NCI-H526 treated with DMSO at 0.1 percent for 48 hours (cell line): ENCODE measurements at places on chromosomes 1 and 21.

DNA sequence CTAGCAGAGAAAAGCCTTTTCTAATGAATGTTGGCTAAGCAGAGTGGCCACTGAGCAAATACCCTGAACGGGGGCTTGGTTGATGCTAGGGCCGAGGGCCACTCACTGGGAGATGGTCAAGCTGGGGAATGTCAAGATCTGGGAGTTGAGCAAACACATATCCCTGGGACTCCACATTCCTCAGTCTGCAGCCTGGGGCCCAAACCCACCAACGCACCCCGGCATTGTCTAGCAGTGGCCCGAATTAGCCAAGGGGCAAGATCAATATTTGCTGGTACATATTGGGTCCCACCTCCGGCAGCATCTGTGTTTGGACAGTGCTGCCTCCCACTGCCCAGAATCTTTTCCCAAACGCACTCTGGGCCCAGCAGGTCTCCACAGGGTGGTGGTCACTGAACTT lies 144.1 kb downstream of the TRABD2B start:
- no peak for DNase-seq

GRCh38 chr1:94093396-94093795 lies 27.6 kb downstream of the ABCA4 start:
- DNase-seq, result no peak

DNA sequence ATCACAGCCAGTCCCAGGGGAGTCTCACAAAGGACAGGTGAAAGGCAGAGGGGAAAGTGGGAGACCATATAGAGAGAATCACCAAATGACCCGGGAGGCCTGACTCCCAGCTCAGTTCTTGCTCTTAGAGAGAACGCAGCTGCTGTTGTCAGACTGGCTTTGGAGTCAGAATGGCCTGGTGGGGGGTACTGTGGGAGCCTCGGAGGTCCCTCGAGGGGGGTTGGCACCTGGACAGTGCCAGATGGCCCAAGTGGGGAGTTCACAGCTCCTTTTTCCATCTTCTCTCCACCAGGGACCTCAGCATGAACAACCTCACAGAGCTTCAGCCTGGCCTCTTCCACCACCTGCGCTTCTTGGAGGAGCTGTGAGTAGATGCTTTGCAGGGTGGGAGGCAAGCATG lies 31.5 kb downstream of the LGR6 start:
- no peak for DNase-seq

- DNase-seq, result no peak
These were observed 14.2 kb downstream of the COL6A1 start for GRCh38 chr21:45995686-45996179.

DNA sequence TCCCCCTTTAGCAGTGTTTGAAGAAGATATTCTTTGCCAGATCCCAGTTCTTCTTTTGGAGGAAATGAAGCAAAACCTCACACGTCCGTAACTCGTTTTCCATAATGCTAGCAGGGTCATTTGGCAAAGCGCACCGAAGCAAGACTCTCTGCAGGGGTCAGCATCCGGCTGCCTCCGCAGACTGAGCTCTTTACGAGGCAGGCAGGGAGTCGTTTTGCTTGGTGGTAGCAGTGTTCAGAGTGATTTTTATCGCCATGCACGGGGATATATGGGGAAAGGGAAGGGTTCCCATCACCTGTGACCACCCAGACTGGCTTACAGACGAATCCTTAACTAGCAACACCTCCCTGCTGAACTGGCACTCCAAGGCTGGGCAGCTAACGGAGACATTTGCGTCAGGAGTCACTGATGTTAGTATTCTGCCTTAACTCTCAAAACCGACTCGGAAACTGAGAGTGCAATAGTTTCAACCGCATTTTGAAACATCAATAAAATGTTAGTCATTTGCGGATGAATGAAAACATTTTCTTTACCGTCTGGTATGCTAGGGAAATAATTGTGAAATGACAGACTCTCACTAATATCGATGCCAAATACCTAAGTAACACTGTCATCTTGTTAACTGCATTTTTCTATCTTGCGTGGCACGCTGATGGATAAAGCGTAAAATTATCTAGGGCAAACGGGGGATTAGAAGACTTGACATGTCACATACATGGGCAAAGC lies 2.2 kb upstream of the NEGR1 start:
- DNase-seq, result peak; percentile 51

GRCh38 chr1:64171797-64172281 lies 31.6 kb upstream of the UBE2U start:
- no peak for DNase-seq

DNA sequence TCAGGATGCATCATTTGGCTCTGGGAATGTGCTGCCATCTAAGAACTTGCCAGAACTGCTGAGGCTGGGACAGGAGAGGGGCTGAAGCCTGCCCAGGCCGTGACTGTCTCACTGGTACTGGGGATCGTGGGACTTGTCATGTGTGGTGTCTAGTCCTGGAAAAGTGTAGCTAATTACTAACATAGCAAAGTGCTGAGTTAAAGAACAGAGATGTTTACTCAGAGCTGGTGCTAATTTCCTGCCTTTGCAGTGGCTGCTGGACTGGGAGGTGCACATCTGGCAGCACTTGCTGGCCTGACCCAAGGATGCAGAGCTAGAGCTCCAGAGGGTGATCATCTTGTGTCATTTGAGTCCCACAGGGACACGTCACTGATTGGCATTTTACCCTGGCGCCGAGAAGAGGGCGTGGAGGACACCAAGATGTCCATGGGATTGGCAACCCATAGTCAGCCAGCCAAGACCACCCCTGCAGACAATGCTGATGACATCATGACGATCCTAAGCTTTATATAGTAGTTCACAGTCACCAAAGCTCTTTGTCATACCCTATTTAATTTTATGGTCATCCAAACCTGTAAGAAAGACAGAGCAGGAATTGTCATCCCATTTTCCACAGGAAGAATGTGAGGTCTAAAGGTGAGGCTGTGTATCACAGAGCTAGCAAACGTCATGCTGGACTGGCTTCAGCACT lies 110.1 kb upstream of the SLC44A3 start:
- DNase-seq, result no peak

DNA sequence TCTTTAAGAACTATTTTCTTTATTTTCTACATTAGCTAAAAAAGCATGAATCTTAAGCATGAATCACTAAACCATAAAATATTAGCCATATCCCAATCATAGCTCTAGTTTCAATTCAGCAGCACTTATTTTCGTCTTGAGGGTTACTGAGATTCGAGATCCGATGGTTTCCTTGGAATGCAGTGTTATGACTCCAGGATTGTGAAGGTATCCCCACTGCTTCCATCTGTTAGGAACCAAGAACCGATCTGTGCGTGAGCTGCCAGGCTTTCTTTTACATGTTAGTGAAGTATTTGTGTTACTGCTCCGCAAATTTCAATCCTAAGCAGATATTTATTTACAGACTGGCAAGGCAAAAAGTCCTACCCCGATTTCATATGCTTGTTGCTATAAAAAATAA lies 18.8 kb downstream of the TNFRSF9 start:
- DNase-seq, result no peak

DNA sequence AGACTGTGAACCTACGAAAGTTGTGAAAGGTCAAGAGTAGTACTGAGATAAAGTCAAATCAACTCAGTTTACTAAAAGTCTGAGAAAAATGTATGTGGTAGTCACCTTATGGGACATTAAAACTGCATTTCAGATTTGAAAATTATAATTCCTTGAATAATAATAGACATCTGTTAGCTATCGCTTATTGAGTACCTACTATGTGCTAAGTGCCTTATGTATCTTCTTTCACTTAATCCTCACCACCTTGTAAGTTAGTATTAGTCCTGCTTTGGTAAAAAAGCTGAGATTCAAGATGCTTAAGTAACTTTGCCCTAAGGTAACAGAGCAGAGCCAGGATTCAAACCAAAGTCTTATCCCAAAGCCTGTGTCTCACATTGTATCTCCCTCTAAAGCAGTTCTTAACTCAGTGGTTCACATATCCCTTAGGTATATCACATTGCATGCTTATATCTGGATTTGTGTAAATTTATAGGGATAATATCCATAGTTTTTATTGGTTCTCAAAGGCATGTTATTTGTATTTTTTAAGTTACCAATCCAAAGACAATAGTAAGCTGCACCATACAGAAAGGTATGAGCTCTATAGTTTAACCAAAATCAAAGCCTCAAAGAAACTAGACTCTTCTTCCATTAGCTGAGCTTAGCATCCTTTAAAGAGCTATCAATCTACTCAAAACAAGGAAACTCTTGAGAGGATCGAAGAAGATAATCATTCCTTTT lies 865 bp downstream of the PIGC start:
- DNase-seq, result no peak

- no peak for DNase-seq
These were observed 13.8 kb upstream of the PTTG1IP start for GRCh38 chr21:44887126-44887806.
